Mesothelial cell of epicardium (in vitro differentiated cells): ENCODE measurements at places on chromosomes 6 and 20.

DNA sequence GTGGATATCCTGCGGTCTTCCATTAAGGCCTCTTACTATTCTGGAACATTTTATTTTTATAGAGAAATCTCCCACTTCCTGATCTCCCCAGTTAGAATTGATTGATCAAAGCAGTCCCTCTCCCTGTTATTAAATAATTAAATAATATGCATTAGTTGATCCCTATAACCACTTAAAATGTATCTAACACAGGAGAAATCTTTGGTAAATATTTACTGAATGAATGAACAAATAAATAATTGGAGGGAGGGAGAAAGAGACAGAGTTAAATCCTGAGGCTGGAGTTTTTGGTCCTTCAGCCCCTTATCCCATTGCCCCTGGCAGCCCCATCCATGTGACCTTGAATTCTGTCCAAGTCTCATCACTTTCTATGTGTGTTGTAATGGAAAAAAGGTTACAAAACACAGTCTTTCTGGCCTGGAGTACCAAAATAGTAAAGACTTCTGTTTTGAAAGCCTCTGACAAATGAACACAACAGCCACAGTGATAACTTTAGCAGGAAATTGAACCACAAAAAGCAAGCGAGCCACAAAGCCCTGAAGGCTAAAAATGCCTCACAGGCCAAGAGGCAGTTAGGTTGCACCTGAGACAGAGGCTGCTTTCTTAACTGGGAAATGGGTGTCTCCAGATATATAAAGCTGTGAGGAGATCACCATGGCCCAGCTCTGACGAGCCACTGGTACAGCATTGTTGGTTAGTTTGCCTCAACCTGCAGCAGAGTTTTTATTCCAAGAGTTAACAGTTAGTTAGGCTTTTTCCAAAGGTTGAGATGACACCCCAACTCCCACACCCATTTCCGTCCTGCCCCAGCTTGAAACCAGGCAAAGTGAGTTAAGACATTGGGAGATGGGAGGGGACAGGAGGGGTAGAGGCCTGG is 11.3 kb downstream of the NT5E start:
- DNase-seq, result no peak

- DNase-seq, result no peak
These were observed 249.3 kb downstream of the PRKN start for GRCh38 chr6:162478192-162478671.

GRCh38 chr20:41480054-41480770 is 113.6 kb upstream of the EMILIN3 start:
- no peak for DNase-seq

GRCh38 chr6:14619419-14619781 is 501.8 kb downstream of the CD83 start:
- no peak for DNase-seq

DNA sequence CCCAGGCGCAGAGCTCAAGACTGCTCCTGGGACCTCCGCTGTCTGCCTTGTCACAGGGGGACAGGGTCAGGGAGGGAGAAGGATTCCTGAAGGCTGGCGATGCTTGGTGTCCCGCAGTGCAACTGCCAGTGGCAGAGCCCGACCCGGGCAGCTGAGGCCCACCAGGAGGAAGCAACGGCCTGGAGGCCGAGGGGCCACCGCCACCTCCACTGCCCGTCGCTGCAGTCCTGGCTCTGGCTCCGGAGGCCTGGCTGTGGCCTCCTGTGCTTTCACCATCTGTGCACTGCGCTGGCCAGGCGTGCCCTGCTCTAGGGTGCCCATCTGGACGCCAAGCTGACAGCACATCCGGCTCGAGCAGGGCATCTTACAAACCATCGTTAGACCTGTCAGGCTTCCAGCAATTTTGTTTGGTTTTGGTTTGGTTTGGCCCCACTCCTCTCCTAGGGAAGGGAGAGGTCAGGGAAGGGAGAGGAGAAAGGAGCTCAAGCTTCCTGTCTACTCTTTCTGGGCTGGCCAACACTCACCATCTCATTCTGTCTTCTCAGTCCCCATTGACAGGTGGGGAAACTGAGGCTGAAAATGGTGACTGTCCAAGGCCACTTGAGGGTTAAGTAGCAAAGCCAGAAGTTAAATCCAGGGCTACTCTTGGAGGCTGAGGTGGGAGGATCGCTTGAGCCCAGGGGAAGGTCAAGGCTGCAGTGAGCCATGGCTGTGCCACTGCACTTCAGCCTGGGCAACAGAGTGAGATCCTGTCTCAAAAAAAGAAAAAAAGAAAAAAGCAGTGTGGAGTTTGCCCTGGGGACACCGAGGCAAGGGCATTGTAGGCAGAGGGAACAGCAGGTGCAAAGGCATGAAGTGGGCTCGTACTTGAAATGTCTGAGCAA is 37.7 kb upstream of the NOL4L start:
- DNase-seq, result no peak

- DNase-seq, result peak; percentile 89
These were observed at the start of the genes HSPA1A and HSPA1L for GRCh38 chr6:31815025-31815838. HSPA1A (plus strand) TSS chr6:31815543; CDS start chr6:31815757, 214 bp downstream. HSPA1L (minus strand) TSS chr6:31815283; CDS start chr6:31811972, 3,311 bp downstream.

DNA sequence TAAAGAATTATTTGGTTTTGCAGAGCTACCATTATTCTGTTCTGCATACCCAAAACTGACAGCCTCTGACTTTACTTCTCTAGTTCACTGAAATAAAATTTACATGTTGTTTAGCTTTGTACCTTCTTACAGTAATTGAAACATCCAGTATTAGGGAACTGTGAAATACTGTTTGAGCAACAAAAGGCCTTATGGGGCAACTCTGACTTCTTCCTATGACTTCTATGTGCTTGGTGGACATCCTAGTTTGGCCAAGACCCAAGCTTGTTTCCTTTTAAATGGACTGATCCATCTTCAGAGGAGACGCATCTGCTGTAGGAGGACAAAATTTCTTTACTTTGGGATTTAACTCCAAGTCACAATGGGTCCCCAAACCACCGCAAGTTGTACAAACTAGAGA is 44.7 kb downstream of the NR2E1 start:
- DNase-seq, result no peak
